ENCODE measurements at places on chromosomes 13 and 19.

DNA sequence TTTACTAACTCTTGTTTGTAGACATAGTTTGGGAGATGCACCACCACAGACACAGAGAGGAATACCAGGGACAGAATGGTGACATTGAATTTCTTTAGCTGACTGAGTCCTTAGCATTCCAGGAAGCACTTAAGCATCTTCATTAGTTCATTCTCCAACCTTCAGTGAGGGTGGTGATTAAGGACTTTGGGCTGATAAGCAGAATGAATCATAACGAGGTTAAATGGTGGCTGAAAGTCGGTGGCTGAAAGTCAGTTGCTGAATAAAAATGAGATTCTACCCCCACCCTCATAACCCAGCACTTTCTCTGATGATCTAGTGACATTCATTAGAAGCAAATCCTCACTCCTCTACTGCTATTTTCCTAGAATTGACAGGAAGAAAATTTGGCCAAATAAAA is 10.6 kb downstream of the PCDH8 start:
- no peak for DNase-seq

- no peak for DNase-seq
These were observed 74.9 kb downstream of the SIPA1L3 start for GRCh38 chr19:37981785-37982475.

GRCh38 chr19:1690699-1691307 is 38.4 kb upstream of the TCF3 start:
- no peak for DNase-seq

DNA sequence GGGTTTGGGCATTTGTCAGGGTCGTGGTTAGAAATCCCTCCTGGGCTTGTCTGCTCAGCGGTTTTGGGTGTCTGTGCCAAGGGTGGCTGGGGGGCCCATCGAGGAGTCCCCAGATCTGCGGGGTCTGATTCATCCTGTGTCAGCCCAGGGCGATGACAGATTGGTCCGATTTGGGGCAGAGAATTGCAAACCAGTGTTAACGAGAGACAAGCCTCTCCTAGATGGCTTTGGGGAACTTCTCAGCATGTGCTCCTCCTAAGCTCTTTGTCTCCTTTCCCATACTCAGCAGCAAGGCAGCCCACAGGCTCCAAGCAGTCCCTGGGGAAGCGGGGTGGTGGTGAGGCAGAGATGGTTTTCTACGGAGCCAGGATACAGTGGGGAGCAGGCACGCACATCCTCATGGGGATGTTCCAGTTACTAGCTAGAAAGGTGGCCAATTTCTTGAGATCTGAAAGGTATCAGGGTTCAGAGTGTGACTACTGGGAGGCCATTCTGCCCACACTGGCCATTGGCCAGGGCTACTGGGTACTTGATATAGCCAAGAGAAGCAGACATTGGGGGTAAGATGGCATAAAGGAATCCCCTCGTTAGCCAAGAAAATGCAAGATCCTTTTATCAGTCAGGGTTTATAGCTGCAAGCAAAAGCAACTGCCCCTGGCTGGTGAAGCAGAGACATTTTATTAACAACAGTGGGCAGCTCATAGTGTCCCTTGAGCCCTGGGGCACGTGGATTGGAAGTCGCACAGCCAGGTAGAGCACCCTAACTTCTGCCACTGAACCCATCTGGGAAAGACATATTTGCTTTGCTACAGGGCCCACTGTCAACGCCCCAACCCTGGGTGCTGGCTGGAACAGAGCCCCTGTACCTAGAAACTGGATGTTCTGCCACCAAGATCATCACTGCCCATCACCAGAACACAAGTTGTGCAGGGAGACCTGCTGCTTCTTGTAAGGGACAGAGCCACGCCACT is 63.6 kb downstream of the RGCC start:
- DNase-seq, result no peak

GRCh38 chr13:97364031-97364430 is 69.9 kb upstream of the RAP2A start:
- no peak for DNase-seq

- DNase-seq, result no peak
These were observed 7.1 kb downstream of the ARID3A start for GRCh38 chr19:932648-933552.

DNA sequence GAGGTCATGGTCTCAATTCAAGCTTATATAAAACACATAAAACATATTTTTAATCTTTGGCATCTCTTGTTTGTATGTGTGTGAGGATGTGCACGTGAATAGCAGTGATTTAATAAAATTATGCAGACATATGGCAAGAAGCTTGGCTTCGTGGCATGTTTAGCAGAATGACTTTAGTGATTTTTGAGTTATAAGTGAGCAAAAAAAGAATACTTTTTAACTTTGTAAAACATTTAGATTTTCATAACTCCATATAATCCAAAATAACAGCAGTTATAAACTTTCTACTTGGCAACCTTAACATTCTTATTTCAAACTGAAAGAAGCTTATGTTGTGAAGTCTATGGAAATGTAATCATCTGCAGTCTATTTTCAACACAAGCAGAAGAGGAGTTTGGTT is 120.6 kb downstream of the SLITRK1 start:
- no peak for DNase-seq

GRCh38 chr13:79631051-79631659 is 150.2 kb downstream of the NDFIP2 start:
- DNase-seq, result no peak

DNA sequence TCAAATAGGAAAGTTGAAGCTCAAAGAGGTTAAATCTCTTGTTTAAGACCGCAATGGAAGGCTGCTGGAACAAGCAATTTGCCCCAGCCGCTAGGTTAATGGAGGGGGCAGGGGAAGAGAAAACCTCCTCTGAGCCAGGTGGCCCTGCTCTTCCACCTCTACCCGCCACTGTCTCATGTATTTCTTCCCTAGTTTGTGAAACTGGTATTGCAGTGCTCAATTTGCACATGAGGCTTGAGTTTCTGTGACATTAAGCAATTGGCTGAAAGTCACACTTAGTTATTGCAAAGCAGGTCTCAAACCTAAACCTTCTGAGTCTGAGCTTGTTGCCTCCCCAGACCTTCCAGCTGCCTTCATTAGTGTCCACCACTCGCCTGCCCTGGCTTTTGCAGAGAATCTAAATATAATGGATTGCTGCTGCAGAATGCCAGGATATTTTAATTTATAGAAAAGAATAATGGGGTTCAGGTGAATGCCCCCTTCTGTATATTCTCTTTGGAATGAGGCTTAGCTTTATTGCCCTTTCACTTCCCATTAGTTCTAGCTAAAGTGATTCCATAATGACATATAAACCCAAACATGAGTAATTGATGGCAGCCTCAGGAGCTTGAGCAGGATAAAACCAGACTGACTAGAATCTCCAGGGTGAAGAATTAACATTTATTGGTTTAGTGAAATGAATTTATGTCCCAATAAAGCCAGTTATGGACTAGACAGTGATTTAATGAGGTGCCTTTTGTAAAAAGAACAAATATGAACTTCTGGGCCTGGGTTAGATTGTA is 27.0 kb upstream of the OLFM4 start:
- no peak for DNase-seq

DNA sequence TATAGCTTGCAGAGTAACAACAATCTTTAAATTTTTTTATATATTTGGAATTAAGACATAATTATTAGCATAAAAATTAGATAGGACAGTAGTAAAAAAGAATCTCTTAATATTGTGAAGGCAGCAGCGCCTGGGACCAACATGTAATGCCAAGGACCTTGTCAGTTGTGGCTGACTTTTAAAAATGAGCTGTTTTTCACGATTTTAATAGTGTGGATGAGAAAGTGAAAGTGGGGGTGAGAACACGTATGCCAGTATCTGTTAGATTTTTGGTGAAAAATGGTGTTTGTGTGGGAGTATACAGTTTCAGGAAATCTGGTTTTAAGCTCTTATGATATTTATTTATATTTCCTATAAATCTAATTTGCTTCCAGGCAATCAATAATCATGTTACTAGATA is 125.2 kb downstream of the LMO7 start:
- DNase-seq, result no peak

- DNase-seq, result no peak
These were observed 5.0 kb upstream of the EID2 start for GRCh38 chr19:39544911-39545310.

DNA sequence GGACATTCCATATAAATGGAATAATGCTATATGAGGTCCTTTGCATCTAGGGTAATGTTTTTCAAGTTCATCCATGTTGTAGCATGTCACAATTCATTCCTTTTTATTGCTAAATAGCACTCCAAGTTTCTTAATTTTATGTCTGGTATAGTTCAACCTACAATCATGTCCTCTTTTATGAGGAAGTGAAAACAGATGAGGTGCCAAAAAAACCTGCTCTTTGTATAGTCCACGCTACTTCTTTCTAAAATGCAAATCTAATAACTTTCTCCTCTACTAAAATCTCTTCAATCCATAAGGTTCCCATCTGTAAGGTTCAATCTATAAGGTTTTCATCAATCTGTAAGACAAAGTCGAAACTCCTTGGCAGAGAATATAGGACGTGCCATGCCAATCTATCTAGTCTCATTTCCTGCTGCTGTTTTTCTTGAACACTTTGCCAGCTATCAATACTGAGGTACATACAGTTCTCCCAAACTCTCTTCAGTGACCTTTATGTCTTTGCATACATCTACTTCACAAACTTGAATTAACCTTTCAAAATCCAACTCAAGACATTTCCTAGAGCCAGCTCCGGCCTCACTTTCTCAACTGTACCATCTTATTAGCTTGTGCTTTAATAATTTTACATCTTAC is 33.7 kb downstream of the INTS6 start:
- no peak for DNase-seq

DNA sequence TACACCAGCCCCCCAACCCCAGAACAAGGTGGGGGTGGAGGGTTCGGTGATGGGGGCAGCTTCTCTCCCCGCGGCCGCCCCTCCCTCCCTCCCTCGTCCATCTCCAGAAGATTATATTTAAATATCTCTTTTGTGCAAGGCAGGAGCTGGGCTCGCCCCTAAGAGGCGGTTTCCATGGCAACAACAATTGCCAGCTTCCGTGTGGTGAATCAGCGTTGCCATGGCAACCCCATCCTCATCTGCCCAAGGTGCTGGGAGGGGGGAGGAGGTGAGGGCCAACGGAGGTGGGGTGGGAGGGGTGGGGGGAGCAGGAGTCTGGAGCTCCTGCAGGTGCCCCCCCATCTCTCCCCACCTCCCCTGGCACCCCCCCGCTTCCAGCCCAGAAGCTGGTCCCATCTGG is 46.4 kb downstream of the CELF5 start:
- DNase-seq, result peak; percentile 26

GRCh38 chr19:20416661-20417060 is 148.9 kb downstream of the ZNF737 start:
- no peak for DNase-seq

- no peak for DNase-seq
These were observed 73.1 kb downstream of the FLT1 start for GRCh38 chr13:28421676-28422410.

GRCh38 chr19:1717970-1718264 is 35.4 kb upstream of the ONECUT3 start:
- no peak for DNase-seq

DNA sequence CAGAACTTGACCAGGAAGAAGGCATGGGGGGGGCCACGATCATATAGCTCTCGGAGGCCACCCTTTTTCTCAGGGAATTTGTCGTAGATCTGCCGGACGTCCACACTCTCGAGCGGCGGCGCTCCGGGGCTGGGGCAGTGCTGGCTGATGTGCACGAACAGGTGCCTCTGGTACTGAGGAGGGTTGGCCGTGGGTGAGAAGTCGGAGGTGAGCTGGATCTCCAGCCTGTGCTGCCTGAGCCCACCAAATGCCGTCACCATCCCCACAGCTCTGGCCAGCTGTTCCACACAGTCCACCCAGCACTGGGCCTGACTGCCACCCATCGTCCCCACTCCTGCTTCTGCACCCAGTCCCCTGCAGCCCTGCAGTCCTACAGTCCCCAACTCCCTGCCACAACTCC is 12.0 kb downstream of the CD37 start:
- DNase-seq, result no peak

- no peak for DNase-seq
These were observed 305.0 kb downstream of the ZNF536 start for GRCh38 chr19:30676990-30677679.

DNA sequence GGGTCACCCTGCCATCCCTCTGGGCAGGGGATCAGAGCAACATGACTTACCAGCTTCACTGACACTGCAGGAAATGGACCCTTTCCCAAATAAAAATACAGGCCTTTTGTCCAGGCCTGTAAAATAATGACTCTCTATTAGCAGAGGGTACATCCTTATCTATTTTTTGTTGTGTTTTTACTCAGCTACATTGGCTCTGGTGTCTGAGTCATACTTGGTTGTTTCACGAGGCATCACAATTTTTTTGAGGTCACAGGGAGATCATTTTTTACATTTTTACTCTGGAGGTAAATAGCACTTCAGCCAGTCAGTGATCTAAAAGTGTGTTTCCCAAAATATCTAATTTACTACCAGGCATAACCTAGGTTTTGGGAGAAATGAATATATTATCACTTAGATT is 6.9 kb upstream of the HTR2A start:
- DNase-seq, result no peak

DNA sequence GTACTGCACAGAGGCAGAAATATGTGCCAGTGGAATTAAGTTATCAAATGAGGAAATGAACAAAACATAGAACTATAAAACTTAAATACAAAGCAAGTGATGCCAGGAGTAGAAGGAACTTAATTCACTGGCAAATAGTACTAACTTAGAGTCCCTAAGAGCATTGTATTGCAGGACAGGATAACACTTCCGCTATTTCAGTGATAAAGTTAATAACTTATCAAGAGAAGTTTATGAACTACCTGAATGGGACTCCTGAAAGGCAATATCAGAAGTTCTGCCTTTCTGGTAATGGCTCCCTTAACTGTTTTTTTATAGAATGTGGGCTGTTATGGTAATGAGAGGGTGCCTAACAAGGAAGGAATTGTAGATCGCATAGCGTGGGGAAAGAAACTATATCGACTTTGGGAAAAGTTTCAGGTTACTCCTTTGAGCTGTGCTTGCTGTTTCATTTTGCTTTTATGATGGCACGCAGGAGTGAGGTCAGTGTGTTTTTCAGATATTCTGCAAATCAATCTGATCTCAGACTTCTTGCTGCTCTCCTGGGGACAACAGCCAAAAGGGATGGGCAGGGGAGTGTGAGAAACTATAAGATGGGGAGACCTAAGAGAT is 95.3 kb upstream of the MLNR start:
- no peak for DNase-seq

- DNase-seq, result no peak
These were observed 77.7 kb upstream of the MYO16 start for GRCh38 chr13:108551674-108552073.

- DNase-seq, result no peak
These were observed 41.0 kb upstream of the SPACA7 start for GRCh38 chr13:112335135-112335534.

DNA sequence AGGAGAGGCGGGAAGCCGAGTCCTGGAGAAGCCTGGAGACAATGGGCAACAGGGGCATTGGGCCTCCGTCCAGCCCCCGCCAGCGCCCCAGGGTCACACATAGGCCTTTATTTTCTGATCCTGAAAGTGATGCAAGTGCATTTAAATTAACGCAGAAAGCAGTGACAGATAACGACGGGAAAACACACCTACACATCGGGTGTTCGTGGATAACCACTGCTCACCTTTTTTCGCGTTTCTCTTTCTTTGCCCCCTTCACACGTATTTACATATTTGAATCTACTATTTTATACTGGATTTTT is 30.4 kb upstream of the GRTP1 start:
- DNase-seq, result no peak

- DNase-seq, result no peak
These were observed 14.9 kb upstream of the SCN1B start for GRCh38 chr19:35015270-35015953.

GRCh38 chr13:100627120-100627519 is 38.5 kb upstream of the GGACT start:
- no peak for DNase-seq

GRCh38 chr13:35514801-35515502 is 38.5 kb upstream of the MAB21L1 start:
- no peak for DNase-seq

- DNase-seq, result no peak
These were observed 12.3 kb downstream of the GATAD2A start for GRCh38 chr19:19417628-19418245.

Data from stimulated activated CD8-positive, alpha-beta memory T cell treated with anti-CD3 and anti-CD28 coated beads, Interleukin-15, amount 100 ng/mL, for 4 hours (primary cell).